ENCODE measurements at places on chromosomes 1 and 21. TPM values are rescaled to one million over a fixed set of nuclear protein-coding genes. Genes with fewer than 3 reads are reported as not detected.
A peak's percentile ranks its signal among the peaks of the same experiment; 100 is the strongest.

DNA sequence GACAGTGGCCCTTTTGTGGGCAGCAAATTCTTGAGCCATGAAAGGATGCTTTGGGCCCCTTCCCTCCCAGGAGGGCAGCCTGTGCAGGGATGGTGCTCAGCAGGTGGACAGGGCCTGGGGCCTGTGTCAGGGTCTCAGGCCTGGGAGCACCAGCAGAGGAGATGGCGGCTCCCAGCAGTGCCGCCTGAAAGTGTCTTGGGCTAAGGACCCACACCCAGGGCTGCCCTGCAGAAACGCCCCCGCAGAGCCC lies 23.9 kb downstream of the FTCD start:
- DNase-seq = no peak

The C2CD2 gene
- 16.2 TPM for total RNA-seq

GRCh38 chr21:42593007-42593814 lies 60.2 kb upstream of the PDE9A start:
- peak; percentile 73 for DNase-seq

The TRPM2 gene
- total RNA-seq = 5.1 TPM

The HES5 gene
- total RNA-seq = 0.99 TPM

GRCh38 chr1:87942165-87942564 lies 613.5 kb downstream of the LMO4 start:
- no peak for DNase-seq

The FLG2 gene
- not detected for total RNA-seq

GRCh38 chr1:220224033-220224432 lies 48.2 kb downstream of the RAB3GAP2 start:
- DNase-seq = no peak

- no peak for DNase-seq
Measured at GRCh38 chr1:232627645-232628334, 2.1 kb downstream of the SIPA1L2 start.

DNA sequence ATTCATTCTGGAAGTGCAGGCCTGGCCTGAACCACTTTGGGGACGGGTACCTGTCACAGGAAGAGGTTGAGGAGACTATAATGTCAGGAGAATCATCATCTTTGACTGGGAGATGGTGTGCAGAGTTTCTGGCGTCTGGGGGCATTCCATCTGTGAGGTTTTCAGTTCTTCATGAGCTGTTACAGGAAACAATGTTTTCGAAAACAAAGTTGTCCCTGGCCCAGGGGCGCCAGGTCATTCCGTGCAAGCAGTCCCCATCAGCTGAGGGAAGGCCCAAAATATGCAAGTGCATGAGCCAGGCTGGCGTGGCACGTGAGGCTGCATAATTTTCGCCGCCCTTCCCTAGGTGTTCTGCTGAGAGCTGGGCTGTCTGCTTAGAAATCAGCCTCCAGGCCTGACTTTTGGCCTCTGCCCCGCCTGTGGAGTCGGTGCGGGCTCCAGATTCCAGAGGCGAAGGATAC lies 68.4 kb upstream of the ATP5PO start:
- no peak for DNase-seq

DNA sequence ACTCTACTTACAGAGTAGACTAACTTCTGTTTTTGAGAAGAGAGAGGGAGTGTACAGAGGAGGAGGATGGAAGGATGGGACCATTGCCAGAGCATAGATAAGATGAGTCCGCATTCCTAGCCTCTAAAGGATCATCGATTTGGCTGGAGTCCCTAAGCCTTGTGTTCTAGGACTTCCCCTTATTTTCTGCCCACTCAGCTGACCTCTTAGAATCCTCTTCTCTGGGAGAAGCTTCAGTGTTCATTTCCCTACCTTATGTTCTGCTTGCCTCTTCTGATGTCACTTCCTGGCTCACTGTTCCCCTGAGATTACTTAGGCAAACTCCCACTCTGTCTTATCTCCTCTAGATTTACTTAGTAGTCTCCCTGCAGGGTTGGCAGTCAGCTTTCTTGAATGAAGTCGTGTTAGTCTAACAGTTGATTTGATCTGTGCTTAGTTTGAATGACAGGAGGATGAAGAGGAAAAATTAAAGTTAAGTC lies 156.7 kb downstream of the SYT2 start:
- DNase-seq = no peak

The DIRAS3 gene
- total RNA-seq = 12.3 TPM

- no peak for DNase-seq
Measured at GRCh38 chr1:240706150-240706935, 94.4 kb upstream of the GREM2 start.

DNA sequence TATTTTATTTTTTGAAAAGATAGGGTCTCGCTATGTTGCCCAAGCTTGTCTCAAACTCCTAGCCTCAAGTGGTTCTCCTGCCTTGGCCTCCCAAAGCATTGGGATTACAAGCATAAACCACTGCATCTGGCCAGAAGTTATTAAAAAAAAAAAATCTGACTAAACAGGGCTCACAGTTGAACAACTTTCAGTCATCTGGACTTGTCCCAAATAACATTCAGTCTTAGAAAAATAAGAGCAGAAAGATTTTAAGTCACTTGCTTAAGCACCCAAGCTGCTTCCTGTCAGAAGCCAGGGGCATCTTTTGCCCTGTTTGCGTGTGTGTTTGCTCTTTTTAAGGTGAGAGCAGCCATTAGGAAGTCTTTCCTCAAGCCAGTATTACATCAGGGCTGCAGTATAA lies 286.8 kb downstream of the LMO4 start:
- DNase-seq = no peak

GRCh38 chr1:225825607-225826007 lies 15.7 kb downstream of the EPHX1 start:
- no peak for DNase-seq

- no peak for DNase-seq
Measured at GRCh38 chr21:45709173-45709572, 65.6 kb downstream of the PCBP3 start.

GRCh38 chr1:47694011-47694890 lies 256.4 kb downstream of the FOXD2 start:
- DNase-seq = no peak

GRCh38 chr1:116401646-116402176 lies 28.7 kb downstream of the ATP1A1 start:
- no peak for DNase-seq

Measured in left cardiac atrium (tissue), 4 donors.